Activated naive CD8-positive, alpha-beta T cell treated with anti-CD3 and anti-CD28 coated beads, Interleukin-2, amount 10 ng/mL, durations not matched to agents 7 days and 5 days (primary cell): ENCODE measurements at places on chromosomes 2 and 18.

DNA sequence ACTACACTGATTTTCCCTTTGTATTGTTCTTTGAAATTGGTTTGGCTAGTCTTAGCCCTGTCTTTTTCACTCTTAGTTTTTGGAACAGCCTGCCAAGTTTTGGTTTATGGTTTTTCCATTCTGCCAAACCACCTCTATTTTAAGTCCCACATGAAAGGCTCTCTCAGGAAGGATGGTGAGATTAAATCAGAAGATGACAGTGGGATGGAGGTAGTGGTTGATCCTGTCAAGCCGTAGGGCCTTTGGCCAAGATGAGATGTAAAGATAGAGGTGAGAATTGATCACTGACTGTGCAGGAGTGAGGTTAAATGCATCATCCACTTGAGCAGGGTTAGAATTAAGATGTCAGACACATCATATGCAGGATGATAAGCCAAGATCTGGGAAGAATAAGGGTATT, 948.5 kb downstream of the SLC4A3 start:
- no peak overlapping the region for H3K27ac ChIP-seq
- no peaks in the 10 kb centered on the region for H3K36me3 ChIP-seq
- no peak for DNase-seq
- no peaks in the 10 kb centered on the region for H3K27me3 ChIP-seq

GRCh38 chr2:74715880-74716279, 61.8 kb downstream of the SEMA4F start:
- H3K36me3 ChIP-seq = no peaks in the 10 kb centered on the region
- peaks cover 8% of the 10 kb centered on the region for H3K4me1 ChIP-seq
- H3K27ac ChIP-seq = no peak overlapping the region
- peak overlapping the region; percentile 78 for H3K4me3 ChIP-seq
- no peak for DNase-seq
- H3K27me3 ChIP-seq = peaks cover 24% of the 10 kb centered on the region

DNA sequence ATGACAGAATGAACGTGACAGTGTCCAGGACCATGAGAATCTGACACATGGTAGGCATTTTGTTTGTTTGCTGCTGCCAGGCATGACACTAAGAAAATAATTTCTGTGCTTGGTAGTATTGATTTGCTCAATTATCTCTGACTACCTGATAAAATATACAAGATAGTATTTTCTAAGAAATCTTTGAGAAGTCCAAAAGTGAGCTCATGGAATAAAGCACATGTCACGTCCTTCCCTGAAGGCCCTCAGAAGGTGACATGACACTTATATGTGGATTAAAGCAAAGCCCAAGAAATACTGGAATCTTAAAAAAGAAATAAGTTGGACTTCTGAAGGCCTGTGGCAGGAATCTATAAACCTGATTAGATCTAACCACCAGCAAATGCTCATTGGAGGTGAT, 3.8 kb upstream of the TTN start:
- no peaks in the 10 kb centered on the region for H3K4me1 ChIP-seq
- no peaks in the 10 kb centered on the region for H3K27me3 ChIP-seq
- no peak overlapping the region for H3K27ac ChIP-seq
- no peaks in the 10 kb centered on the region for H3K36me3 ChIP-seq

GRCh38 chr2:124024561-124025170, 421 bp upstream of the CNTNAP5 start:
- no peak for DNase-seq
- H3K36me3 ChIP-seq = no peaks in the 10 kb centered on the region
- H3K27ac ChIP-seq = no peak overlapping the region
- no peak overlapping the region for H3K4me3 ChIP-seq
- H3K4me1 ChIP-seq = peaks cover 2% of the 10 kb centered on the region
- H3K27me3 ChIP-seq = peaks cover 25% of the 10 kb centered on the region

DNA sequence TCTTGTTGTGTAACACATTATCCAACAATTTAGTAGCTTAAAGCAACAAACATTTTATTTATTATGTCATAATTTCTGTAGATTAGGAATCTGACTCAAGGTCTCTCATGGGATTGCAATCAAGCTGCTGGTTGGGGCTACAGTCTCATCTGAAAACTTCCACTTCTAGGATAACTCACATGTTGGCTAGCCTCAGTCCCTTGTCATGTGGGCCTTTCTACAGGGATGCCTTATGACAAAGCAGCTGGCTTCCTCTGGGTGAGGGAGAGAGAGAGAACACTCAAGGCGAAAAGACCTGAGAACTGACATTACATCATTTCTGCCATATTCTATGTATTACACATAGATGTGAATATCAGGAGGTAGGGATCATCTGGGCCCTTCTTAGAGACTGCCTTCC, 317.9 kb upstream of the VRK2 start:
- no peaks in the 10 kb centered on the region for H3K36me3 ChIP-seq
- no peak overlapping the region for H3K27ac ChIP-seq
- no peak overlapping the region for H3K4me3 ChIP-seq
- DNase-seq = no peak
- no peaks in the 10 kb centered on the region for H3K4me1 ChIP-seq

DNA sequence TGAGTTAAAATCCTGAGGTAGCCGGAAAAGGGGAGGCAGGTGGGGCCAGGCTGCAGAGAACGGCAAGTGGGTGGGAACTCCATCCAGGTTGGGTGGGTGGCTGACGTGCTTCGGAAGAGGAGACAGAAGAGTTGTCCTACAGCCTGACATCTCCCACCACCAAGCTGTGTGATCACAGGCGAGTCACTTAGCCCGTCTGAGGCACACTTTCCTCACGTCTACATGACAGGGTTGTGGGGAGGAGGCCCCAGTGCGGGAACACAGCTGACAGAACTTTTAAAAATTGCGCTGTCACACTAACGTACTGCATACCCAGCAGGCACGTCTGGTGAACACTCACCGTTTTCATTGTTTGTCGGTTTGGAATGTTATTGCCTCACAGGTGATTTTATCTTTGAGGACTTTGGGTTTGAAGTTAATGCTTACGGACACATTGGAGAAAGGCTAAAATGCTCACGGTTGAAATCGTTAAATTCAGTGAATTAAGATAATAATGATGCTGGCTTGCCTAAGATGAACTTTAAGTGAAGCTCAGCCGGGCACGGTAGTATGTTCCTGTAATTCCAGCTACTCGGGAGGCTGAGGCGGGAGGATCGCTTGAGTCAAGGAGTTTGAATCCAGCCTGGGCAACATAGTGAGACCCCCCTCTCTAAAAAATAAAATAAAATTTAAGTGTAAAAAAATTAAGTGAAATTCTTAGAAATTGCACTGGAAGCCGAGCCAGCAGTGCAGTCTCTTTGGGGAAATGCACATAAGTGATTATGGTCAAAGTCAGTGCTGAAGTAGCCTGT, 8.9 kb downstream of the EMILIN2 start:
- H3K36me3 ChIP-seq = no peaks in the 10 kb centered on the region
- H3K4me1 ChIP-seq = no peaks in the 10 kb centered on the region
- H3K4me3 ChIP-seq = no peak overlapping the region
- H3K27ac ChIP-seq = no peak overlapping the region

DNA sequence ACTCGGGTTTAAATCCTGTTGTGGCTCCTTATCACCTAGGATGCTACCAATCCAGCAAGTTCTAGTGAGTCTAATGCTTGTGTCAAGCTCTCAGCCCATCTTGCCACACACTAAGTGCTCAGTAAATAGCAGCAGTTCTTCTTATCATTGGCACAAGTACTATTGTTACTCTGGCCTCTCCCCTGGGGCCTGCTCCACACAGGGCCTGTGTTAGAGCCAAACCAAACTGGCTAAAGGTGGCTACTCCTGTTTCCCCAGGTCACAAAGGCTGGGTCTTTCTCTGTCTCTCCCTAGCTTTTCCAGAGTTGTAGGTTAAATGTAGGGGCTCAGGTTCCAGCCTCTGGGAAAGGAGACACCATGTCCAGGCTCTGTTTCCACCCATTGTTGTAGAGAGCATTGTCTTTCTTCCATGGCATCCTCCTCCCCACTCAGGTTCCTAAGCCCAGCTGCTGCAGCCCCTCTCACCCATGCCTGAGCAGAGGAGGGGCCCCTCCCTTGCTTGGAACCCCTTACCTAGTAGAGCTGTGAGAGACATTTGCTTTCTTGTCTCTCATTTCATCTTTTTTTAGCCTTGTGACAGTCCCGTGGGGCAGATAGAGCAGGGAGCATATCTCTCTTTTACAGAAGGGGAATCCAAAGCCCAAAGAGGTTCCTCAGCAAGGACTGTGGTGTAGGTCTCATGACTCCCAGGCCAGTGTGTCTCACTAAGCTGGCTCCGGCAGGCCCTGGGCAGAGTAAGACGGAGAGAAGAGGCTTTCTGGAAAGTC, 56.4 kb upstream of the OTOF start:
- H3K27me3 ChIP-seq = no peaks in the 10 kb centered on the region
- no peaks in the 10 kb centered on the region for H3K36me3 ChIP-seq
- H3K4me1 ChIP-seq = no peaks in the 10 kb centered on the region
- H3K4me3 ChIP-seq = no peak overlapping the region
- H3K27ac ChIP-seq = no peak overlapping the region
- DNase-seq = peak; percentile 10
